Motor neuron (in vitro differentiated cells): ENCODE measurements at places on chromosomes 12 and 14. TPM values are rescaled to one million over a fixed set of nuclear protein-coding genes. Genes with fewer than 3 reads are reported as not detected.

DNA sequence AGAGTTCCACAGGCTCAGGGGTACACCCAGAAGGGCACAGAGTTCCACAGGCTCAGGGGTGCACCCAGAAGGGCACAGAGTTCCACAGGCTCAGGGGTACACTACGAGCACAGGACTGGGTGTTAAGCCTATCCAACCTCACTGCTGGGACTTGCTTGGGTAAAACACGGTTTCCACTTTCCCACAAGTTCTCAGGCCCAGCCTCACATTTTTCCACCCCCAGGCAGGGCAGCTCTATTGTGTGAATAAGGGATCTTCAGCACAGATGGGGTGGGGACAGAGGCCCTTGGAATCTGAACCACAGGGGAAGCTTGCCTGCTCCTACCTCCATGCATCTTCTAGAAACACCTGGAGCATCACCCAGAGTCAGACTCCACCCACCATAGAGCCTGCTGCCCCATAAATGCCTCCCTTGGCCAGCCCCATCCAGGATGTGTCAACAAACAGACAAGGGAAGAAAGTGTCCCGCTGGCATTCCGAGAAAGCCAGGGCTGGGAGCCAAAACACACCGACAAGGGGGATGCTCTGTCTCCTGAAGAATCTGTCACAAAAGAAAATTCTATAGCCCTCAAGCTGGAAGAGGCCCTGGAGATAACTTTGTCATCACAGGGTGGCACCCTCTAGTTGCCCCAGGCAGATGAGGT lies 4.8 kb downstream of the CRACR2A start:
- no peak for ATAC-seq

DNA sequence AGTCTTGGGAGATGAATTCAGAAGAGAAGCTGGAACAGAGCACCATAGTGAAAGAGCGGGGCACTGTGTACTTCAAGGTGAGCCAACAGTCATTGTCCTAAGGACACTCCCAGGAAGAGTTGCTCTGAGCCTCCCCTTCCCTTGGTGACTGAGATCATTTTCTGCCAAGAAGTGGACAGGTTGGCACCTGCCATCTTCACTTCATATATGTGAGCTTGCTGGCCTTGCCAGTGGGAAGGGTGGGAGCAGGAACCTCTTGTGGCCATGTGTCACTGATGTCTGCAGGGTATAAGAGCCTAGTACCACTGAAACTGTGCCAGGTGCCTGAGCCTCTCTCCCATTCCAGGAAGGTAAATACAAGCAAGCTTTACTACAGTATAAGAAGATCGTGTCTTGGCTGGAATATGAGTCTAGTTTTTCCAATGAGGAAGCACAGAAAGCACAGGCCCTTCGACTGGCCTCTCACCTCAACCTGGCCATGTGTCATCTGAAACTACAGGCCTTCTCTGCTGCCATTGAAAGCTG lies 5.3 kb downstream of the FKBP4 start:
- ATAC-seq = no peak

DNA sequence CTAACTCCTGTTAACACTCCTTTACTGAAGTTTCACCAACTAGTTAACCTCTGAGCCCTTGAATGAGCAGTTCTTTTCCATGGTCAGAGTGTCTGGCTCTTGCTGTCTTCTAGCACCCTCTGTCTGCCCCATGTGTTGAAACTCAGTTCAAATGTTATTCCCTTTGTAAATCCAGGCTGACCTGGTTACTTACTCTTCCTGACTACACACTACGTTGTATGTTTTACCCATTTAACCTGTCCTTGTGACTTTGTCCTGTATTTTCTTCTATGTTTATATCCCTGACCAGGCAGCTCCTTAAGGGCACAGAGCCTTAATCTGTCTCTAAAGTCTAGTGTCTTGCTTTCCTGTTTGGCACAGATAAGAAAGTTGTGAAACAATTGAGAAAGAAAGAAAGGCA lies 389.0 kb upstream of the RPL10L start:
- no peak for ATAC-seq

Gene NTS
- total RNA-seq = 0.69 and 1.0 TPM in 2 replicates

Gene RDH12
- 1.1 TPM in 1 of 2 replicates, not detected in the other for total RNA-seq

Gene E2F7
- total RNA-seq = 4.5 and 8.0 TPM in 2 replicates

DNA sequence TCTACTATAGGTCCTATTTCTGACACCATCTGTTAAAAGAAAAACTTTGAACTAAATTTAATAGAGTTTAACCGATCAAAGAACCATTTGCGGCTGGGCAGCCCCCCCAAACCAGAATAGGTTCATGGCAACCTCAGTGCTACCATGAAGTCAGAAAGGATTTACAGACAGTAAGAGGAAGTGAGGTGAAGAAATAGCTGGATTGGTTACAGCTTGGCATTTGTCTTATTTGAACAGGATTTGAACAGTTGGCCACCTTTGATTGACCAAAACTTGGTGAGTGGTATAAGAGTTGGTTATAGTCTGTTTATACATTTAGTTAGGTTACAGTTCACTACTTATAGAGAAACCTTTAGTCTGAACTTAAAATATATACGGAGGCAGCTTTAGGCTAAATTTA lies 88.9 kb downstream of the TXNDC16 start:
- ATAC-seq = no peak

DNA sequence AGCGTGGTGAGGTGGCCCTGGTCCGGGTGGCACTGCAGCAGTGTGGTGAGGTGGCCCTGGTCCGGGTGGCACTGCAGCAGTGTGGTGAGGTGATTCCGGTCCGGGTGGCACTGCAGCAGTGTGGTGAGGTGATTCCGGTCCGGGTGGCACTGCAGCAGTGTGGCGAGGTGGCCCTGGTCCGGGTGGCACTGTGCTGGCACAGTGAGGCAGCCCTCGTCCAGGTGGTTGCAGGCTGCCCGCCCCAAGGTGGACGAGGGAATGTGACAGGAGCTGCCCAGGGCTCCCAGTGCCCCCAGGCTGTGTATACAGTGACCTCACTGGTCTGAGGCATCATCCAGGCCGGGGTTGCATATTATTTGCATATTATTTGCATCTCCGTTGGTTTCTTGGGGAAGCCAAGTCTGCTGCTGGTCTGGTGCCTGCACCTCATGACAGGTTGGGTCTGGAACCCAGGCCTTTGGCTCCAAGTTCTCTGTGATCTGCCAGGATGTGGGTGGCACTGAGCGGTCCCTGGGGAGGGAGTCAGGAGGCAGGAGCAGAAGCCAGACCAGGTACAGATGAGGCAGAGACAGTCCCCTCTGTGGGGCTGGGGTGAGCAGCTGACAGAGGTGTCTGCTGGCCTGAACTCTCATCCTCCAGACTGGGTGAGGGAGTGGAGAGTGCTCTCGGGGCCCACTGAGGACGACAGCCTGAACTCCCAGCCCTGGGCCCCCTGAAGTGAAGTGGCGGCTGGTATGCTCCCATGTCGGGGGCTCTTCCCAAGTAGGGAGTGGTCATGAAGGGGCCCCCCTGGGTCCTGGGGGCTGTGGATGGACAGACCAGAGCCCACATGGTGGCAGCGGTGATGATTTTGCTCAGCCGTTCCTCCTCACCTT lies 79.3 kb downstream of the KIF26A start:
- ATAC-seq = no peak

DNA sequence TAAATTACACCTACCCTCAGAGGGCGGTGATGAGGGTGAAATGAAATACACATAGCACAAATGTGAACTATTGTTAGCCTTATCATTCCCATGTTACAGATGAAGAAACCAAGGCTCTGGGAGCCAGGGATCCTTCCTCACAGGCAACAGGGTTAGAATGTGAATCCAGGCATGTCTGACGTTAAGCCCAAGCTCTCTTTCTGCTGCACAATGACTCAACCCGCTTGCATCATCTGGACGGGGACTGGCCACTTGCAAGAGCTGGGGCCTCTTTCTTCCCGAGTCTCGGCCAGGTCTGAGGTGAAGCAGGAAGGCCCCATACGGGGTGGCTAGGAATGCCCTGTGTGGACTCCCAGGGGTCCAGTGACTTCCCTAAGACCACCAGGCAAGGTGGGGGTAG lies 105.2 kb downstream of the RBM19 start:
- ATAC-seq = peak; percentile 56

Gene TOMM20L
- total RNA-seq = not detected in 2 replicates

DNA sequence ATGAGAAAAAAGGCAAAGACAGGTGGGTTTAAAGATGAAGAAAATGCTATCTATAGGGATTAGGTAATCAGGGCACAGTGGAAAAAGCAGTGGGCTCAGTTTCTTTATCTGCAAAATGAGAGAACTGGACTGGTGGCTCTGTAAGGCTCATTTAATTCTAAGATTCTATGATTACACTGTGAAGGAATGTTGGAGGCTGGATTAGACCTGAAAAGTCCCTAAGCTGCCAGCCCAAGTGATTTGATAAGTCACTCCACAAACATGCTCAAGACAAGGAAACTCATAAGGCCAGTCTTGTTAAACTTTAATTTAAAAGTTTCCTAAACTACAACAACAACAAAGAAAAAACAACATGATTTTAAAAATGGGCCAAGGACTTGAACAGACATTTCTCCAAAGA lies 75.1 kb downstream of the DCAF5 start:
- peak; percentile 48 for ATAC-seq

GRCh38 chr14:101630056-101630965 lies 69.0 kb downstream of the DIO3 start:
- peak; percentile 15 for ATAC-seq

- no peak for ATAC-seq
These were observed 45.5 kb downstream of the PPM1A start for GRCh38 chr14:60294411-60295069.
